ENCODE measurements at places on chromosomes 7 and 10.

DNA sequence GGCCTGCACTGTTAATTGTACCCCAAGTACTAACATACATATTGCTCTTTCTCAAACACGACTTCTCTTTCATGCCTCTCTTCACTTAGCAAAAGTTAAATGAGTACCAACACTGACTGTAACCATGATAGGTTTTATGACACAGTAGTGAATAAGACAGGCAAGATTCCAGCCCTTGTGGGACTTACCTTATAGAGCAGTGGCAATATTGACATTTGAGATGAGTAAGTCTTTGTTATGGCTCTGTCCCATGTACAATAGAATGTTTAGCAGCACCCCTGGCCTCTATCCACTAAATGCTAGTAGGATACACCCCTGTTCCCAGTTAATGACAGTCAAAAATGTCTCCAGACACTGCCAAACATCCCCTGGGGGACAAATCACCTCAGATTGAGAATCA is 11.9 kb upstream of the COL1A2 start:
- DNase-seq = no peak

DNA sequence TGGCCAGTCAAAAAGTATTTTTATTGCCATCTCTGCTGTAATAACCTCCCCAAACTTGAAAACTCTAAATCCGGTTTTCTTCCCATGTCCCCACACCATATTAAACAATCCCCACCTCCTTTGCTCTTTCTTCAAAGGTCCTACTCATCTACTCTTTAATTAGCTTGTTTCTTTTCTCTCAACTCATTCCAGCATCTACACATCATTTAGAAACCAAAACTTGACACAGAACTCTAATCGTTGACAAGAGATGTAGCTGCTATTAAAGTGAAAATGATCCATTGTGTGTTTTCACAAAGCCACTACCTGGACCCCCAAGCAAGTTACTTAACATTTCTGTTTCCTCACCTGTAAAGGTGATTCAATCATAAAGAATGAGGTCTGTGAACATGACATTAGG is 436.3 kb upstream of the NPVF start:
- no peak for DNase-seq

DNA sequence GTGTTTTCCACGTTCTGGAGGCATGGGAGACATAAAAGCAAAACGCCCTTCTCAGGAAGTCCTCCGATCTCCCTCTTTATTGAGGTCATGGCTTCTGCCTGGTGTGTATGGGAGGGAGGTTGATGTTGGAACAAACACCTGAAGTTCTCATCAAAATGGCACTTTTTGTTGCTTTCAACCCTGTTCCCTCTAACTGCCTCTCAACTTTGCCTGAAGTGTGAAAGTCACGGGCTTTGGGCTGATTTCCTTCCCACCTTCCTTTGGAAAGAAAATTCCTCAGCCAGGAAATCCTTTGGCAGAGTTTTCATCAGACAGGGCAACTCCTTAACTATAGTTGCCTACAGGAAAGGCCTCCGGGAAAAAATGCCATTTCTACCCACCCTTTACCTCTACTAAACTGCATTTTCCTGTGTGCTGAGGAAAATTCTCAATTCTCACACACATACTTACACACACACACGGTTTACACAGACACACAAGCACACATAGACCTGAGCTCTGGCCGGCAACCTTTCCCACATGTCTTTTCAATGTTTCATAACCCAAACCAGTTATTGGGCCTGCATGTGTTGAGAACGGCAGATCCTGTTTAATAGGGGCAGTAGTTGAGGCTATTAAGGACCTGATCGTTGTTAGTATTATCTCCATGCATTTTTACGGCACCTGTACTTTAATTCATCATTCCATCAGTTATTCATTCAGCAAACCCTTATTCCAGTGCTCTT is 36.4 kb downstream of the CYP17A1 start:
- DNase-seq = no peak

DNA sequence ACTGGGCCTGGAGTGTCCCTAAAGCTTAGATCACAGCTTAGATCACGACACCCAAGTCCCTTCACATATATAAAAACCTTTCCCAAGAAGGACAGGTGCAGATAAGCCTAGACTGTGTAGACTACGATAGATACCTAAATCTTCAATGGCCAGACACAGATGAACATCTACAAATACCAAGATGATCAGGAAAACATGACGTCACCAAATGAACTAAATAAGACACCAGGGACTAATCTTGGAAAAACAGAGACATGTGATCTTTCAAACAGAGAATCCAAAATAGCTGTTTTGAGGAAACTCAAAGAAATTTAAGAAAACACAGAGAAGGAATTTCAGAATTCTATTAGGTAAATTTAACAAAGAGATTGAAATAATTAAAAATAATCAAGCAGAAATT is 1082.6 kb upstream of the PHF14 start:
- DNase-seq = no peak

DNA sequence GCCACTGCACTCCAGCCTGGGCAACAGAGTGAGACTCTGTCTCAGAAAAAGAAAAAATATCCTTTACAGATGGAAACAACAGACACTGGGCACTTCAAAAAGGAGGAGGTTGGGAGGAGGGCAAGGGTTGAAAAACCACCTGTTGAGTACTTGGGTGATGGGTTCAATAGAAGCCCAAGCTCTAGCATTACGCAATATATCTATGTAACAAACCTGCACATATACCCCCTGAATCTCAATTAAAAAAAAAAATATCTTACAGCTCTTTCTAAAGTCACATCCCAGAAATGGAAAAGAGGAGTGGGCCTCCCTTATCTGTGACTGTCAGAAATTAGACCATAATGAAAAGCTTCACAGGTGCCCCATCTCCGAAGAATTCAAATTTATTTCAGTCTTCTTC is 12.1 kb downstream of the VIM start:
- DNase-seq = no peak

DNA sequence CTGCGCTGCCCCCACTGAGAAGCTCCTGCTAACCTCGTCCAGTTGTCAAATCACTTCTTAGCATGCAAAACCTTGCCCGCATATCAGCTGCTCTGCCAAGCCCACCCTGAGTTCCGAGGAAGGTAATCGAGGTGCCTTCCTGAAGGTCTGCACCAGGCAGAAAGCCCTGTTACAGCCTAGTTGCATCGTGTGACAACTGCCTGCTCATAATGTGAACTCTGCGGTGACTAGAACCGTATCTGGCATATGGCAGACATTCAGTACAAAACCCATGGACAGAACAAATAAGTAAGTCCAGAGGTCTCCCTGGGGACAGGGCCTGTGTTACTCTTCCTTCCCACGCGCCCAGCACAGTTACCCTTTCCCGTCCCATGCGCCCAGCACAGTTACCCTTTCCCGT is 394.3 kb downstream of the DNAJB6 start:
- DNase-seq = no peak

Measured in NT2/D1 (cell line).